ENCODE measurements at places on chromosomes 3 and 15.
A peak's percentile ranks its signal among the peaks of the same experiment; 100 is the strongest.

GRCh38 chr3:69194431-69195165 is 72.2 kb upstream of the LMOD3 start:
- no peak for DNase-seq

DNA sequence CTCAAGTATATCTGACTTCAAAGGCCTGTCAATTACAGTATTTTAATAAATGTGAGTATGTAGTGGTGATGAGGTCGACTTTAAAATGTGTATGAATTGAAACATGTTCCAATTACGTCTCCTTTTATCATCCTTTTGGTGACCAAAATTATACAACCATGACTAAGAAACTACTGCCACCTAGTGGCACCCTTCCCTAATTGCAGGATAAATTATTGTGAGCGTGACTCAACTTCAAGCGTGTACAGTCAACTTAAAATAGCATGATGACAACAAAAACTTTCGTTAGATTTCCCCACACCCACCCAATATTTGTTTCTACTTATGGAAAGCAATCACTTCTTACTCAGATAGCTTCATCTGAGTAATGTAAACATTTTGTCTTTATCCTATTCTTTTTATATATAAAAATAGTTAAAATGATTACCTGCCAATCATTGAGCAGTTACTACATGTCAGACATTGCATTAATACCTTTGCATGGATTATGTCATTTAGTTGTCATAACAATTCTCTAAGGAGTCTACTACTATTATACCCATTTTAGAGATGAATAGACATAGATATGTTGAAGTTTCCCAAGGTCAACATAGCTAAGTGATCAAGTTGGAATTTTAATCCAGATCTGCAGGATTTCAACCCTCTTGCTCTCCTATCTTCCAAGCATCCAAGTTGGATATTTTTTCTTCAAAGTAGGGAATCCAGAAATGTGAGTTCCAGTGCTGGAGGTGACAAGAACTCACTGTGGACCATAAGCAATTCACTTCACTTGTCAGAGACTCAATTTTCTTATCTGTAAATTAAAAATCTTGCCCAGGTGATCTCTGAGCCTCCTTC is 106.0 kb downstream of the MEX3B start:
- DNase-seq = no peak

- DNase-seq = peak; percentile 26
Measured at GRCh38 chr15:84598993-84599392, 1.8 kb upstream of the ZSCAN2 start.

- no peak for DNase-seq
Measured at GRCh38 chr15:63474810-63475316, 29.5 kb upstream of the USP3 start.

DNA sequence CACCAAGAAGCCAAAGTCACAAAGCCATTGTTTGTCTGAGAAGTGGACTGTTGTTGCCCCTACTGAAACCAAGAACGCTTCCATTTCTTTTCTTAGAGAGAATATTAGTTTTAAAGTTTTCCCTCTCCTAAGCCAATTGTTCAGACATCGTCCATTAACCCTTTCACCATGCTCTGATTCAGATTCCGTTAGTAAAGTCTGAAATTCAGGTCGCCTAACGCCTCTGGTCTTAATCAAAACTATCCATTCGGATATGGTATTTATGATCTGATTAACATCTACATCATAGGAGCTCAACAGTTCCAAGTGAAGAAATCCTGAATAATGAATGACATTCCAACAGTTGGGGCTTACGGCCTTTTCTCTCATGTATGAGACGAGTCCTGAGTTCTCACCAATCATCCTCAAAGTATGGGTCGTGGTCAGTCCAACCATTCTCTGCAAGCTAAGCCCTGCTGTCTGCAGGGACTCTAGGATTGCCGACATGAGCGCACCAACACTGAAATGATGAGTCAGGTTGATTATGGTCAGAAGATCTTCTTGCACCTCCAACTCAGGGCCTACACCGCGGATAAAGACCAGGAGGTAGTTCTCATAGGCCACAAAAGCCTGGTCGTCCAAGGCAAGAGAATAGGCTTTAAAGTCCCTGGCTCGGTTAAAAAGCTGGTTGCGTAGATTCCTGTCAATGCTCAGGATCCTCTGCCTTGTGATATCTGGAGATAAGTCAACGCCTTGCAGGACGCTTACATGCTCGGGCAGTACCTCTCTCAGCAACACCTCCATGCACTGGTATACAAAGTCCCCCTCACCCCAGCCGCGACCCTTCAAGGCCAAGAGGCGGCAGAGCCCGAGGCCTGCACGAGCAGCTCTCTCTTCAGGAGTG is 767 bp downstream of the EPM2AIP1 start:
- DNase-seq = no peak

DNA sequence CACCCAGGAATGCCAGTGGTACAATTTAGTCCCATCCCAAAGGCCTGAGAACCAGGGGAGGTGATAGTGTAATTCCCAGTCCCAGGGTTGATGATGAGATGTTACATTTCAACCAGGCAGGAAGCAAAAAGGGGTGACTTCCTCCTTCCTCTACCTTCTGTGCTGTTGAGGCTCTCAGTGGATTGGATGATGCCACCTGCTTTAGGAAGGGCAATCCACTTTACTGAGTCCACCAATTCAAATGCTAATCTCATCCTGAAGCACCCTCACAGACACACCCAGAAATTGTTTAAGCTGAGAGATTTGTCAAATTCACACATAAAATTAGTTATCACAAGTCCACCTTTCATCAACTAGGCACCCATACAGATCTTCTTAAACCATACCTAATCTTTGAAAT is 418.5 kb upstream of the GOLIM4 start:
- DNase-seq = no peak

GRCh38 chr15:97566961-97567360 is 393.5 kb upstream of the ARRDC4 start:
- DNase-seq = no peak

DNA sequence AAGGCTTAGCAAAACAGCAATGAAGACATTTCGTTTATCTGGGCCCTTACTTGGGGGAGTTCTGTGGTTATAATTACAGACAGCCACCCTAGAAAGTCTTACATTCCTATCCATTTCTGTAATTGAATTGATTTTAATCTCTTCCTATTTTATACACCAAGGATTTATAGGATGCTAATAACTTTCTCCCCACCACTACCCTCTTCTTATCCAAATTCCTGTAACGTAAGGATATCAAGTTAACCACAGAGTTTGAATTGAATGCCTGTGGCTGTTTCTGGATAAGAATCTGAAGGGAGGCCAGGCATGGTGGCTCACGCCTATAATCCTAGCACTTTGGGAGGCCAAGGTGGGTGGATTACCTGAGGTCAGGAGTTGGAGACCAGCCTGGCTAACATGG is 78.6 kb downstream of the MLH1 start:
- DNase-seq = no peak

- peak; percentile 71 for DNase-seq
Measured at GRCh38 chr3:53046171-53047170, 598 bp upstream of the SFMBT1 start.

DNA sequence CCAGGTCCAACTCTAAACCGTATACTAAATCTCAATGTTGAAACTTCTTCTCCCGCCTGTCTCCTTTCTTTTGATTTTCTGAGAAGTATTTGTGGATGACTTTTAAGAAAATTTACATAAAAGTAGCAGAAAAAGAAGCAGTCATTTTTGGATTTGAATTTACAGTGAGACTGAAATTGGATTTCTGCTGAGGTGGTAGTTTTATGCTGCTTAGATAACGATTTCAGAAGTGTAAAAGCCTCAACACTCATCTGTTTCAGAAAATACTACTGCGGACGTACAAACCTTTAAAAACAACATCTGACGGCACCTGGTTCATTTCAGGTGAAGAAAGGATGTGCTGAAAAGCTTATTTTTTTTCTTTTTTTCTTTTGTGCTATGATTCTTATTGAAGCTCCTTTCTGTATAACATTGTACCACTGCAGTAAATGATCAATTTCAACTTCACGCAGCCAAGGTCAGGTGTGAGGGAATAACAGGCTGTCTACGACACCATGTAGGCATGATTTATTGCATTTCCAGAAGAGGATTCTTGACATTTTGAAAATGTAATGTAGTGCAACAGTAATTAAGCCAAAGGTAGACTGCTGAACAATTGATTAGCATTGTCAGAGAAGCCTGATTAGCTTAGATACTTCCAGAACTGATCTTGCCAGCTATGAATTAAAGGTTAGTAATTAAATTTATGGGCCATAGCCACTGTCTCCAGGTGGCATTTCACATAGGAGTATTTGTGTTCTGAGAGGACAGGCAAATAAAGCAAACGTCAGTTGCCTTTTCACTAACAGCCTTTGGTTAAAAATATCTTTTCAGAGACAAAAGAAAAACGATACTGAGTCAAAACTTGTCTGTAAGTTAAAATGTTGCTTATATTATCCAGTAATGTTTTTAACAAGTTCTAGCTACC is 134.6 kb upstream of the KBTBD8 start:
- no peak for DNase-seq

GRCh38 chr3:116039651-116039985 is 405.7 kb downstream of the LSAMP start:
- no peak for DNase-seq

- no peak for DNase-seq
Measured at GRCh38 chr3:123688241-123688747, 103.4 kb upstream of the HACD2 start.

DNA sequence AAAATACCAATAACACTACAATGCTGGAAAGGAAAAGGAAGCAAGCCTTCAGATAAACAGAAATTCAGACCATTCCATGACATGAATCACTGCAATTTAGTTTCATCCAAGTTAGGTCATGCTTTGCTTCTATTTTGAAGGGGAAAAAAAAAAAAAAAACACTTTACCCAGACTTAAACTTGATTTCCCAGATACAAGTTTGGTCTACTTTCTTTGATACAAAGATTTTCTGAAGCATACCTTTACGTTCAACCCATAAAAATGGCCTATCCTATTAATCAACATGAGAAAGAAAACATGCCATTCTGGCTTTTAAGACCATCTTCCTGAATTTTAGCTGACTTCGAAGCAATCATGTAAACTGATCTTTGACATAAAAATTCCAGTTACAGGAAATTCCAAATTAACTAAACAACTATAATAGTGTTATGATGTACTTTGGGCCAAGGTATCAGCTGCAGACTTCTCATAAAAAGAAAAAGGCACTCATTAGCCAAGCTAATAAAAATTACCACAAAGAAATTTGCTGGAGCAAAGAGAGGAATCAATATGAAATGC is 12.6 kb downstream of the OSBPL10 start:
- DNase-seq = no peak

GRCh38 chr3:123122525-123123315 is 55.9 kb downstream of the PDIA5 start:
- no peak for DNase-seq

GRCh38 chr3:66479532-66479947 is 21.3 kb downstream of the LRIG1 start:
- DNase-seq = no peak

- DNase-seq = no peak
Measured at GRCh38 chr3:128895843-128896697, 16.6 kb downstream of the ACAD9 start.

- DNase-seq = no peak
Measured at GRCh38 chr3:35666888-35667287, 27.6 kb downstream of the ARPP21 start.

DNA sequence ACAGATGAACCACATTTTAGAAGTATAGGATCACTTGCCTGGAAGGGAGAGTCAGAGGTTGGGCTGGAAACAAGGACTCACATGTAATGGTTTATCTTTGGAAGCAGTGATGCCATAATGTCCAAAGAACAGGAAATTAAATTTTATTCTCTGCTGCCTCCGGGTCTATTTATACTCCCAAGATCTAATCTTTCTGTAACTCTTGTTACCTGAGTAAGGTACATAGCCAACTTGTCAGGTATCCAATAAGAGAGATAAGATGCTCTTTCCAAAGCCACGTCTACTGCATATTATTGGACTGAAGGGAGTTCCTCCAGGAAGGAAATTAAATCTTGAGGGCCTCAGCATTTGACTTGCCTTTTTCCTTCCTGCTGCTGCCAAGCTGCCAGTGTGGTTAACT is 71.0 kb downstream of the CRYGS start:
- DNase-seq = no peak

- no peak for DNase-seq
Measured at GRCh38 chr3:153552887-153553604, 391.0 kb downstream of the RAP2B start.

DNA sequence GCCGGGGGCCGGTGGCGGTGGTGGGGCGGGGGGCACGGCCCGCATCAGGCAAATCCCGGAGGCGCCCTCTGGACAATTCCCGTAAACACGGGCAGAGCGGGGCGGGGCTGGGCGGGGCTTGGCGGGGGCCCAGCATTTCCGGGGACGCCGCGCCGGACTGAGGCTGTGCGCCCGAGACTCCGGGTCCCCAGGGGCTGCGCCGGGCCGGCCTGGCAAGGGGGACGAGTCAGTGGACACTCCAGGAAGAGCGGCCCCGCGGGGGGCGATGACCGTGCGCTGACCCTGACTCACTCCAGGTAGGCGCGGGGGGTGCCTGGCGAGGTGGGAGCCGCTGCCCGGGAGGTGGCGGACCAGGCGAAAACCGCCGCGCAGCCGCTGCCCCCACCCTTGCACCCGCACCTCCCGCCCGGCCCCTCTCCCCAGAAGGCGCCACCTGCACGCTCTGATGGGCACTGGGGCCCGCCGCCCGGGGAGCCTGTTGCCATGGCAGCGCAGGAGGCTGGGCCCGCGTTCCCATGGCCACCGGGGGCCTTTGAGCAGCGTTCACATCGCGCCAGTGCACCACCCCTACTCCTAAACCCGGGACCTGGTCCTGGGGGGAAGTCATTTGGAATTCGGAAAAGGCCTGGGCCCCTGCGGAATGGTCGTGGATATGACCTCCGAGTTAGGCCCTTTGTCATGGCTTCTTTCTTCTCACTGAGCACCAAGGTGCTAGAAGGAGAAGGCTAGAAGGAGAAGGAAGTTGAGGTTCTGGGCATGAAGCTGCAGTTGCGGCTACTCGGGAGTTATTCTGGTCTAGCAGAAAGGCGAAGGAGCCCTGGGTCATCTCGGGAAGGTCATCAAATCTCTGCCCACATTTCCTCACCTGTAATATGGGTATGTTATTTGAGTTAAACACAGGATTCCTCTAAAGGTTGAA is 16.1 kb upstream of the SEMA4B start:
- DNase-seq = peak; percentile 46

DNA sequence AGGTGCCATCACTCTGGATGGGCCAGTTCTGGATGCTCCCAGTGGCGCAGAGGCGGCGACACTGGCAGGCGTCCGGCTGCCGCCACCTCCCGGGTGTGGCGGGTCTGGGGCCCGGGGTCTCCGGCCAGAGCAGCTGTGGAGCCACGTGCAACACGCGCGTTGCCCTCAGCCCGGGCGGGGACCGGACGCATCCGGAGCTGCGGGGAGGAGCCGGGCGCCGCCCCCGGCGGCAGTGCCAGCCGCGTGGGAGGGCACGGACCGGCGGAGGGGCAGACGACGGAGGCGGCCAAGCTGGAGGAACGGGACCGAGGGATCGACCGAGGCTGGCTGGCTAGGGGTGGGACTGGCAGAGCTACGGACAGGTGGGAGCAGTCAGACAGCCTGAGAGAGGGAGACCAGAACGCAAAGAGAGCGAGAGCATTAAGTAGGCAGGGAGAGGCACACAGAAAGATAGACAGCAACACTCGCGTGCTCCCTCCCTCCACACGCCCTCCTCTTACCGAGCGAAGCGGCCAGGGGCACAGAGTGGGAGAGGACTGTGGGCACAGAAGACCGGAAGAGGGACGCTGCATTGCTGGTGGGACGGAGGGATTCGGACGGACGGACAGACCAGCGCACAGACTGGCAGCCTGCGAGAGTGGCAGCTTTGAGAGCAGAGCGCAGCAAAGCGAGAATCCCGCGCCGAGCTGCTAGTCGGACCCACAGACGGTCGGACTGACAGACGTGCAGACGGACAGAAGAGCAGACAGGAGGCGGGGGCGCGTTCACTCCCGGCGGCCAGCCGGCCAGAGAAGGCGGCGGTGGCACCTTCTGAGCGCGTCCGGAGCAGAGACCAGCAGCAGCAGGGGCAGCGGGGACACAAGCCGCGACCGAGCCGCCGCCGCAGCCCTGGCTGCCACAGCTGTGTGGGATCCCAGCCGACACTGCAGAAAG is at the start of gene ARPP21:
TSS of gene ARPP21 (plus strand) at position 272 of the 933 bp plus-strand sequence. CDS start 42,227 bp downstream, outside the sequence.
- DNase-seq = no peak

Measured in CD4-positive, alpha-beta T cell (primary cell).